ENCODE measurements at places on chromosomes 11 and 22. TPM values are rescaled to one million over a fixed set of nuclear protein-coding genes. Genes with fewer than 3 reads are reported as not detected.

GRCh38 chr11:15412054-15412453 lies 297.3 kb downstream of the INSC start:
- H3K27me3 ChIP-seq, result no peaks in the 10 kb centered on the region
- DNase-seq, result no peak
- H3K27ac ChIP-seq, result no peak overlapping the region
- no peaks in the 10 kb centered on the region for H3K4me1 ChIP-seq

DNA sequence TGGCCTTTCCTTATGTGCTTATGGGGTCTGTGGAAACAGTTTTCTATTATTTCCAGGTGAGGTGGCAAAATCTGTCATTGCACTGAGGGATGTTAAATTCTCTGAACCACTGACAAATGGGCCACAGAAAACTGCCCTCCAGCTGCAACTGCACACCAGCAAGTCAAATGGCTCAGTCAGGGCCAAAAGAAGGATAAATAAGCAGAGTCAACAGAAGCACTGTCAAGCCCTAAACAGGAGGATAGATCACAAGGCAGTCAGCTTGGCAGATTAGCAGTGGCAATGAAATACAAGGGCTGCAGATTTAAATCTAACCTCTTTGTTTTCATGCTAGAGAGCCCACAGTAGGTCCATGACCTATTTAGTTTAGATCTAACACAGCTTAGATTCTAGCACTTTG lies 435.6 kb downstream of the ETS1 start:
- no peaks in the 10 kb centered on the region for H3K27me3 ChIP-seq
- no peak overlapping the region for H3K27ac ChIP-seq
- no peak for DNase-seq

DNA sequence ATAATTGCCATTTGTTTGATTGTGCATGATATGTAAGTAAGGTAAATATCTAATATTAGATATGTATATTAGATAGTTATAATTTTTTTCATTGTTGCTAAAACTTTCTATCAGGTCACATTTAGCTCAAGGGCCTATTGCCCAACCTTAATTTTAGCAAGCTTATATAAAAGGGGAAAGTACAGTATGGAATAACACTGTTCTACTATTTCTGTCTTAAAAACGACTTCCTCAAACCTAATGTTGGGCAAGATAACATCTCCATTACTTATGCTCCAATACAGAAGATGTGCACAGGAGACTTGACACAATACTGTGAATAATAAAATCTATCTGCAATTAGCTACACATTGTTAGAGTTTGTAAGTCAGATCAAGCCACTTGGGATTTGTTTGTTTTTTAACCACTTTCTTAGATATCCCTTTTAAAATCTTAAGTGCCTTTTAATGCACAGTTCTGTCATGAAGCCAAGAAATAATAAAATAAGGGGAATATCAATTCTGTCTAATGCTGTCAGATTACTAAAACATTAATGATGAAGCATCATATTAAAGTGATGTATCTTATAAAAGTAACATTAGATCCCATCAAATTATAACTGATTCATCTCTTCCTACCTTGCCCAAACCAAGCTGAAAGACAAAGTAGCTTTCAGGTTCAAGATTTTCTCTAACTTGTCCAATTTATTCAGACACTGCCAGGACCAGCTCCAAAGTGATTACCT lies 98.1 kb downstream of the SIK3 start:
- no peaks in the 10 kb centered on the region for H3K27me3 ChIP-seq
- no peak overlapping the region for H3K4me3 ChIP-seq
- H3K36me3 ChIP-seq, result no peaks in the 10 kb centered on the region

DNA sequence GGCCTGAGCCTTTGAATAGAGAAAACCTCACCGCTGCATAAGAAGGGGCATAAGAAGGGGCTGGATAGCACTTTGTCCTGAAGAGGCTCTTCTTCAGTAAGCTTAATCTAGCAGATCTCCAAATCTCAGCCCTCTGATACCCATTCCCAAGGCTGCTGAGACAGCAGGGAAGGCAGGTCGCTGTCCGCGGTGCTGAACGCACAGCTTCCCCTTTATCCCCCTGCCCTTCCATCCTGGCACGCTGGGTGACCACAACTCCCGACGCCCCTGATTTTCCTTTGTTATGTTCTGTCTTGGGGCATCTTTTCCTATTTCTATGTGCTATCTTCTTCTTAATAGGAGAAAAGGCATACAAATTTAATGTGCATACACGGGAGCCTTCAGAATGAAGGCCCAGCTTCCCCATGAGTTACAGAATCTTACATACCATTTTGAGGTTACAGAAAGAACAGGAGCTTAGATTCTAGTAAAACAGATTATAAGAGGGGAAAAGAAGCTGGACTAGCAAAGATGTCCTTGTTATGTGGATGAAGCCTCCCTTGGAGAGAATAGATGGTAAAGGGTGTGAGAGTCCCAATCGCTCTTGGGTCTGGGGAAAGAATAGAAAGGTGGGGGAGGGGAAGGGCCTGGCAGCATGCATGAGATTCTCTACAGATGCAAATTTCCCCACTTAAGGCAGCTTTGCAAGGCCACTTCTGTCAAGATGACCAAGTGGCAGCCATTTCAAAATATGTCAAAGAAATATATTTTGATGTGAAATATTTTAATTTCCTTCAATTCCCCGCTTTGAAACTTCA lies 5.7 kb upstream of the SULT4A1 start:
- H3K27me3 ChIP-seq, result peaks cover 10% of the 10 kb centered on the region
- H3K36me3 ChIP-seq, result no peaks in the 10 kb centered on the region
- no peak overlapping the region for H3K4me3 ChIP-seq

DNA sequence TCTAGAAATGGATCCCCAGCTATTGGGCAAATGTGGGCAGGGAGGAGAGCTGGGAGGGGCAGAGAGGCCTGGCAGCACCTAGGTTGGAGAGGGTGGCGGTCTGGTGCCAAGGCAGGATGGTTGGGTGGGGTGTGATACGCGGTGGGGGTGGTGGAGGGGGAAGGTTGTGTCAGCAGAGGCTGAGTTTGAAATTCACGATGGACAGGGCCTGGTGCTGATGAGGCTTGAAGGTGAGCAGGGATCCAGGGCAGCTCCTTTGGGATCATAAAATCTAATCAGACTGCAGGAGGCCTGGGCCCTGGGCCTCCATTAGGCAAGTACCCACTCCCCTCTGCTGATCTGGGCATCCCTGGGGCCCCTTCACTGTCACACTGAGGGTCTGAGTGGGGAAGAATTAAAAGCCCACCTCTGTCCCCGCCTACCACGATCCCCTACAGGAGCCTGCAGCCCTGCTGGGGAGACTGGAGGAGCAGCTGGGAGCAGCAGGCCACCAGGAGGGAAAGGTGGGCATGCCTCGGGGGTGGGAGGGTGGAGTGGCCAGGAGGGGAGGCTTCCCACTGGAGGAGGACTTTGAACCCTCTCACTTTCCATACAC lies 24.0 kb downstream of the IGLL1 start:
- H3K4me1 ChIP-seq, result no peaks in the 10 kb centered on the region
- no peaks in the 10 kb centered on the region for H3K27me3 ChIP-seq
- no peak overlapping the region for H3K27ac ChIP-seq
- H3K4me3 ChIP-seq, result no peak overlapping the region

DNA sequence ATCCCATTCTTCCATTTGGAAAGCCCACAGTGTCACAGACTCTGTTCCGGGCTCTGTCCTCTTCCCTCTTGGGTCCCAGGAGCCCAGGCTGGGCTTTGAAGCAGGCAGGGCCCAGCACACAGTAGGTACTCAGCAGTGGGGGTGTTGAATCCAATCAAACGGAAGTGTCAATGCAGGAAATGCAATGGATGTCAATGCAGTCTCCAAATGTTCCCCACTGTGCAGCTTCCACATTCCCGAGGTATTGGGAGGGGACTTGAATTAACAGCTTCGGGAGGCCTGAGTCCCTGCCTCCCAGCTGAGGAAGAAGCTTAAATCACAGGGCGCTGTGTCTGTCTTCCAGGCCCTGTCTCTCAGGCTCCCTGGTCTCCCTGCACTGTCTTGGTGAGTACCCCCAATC lies 21.8 kb upstream of the SMIM35 start:
- no peak overlapping the region for H3K27ac ChIP-seq
- H3K36me3 ChIP-seq, result no peaks in the 10 kb centered on the region
- H3K27me3 ChIP-seq, result no peaks in the 10 kb centered on the region
- H3K4me1 ChIP-seq, result no peaks in the 10 kb centered on the region

DNA sequence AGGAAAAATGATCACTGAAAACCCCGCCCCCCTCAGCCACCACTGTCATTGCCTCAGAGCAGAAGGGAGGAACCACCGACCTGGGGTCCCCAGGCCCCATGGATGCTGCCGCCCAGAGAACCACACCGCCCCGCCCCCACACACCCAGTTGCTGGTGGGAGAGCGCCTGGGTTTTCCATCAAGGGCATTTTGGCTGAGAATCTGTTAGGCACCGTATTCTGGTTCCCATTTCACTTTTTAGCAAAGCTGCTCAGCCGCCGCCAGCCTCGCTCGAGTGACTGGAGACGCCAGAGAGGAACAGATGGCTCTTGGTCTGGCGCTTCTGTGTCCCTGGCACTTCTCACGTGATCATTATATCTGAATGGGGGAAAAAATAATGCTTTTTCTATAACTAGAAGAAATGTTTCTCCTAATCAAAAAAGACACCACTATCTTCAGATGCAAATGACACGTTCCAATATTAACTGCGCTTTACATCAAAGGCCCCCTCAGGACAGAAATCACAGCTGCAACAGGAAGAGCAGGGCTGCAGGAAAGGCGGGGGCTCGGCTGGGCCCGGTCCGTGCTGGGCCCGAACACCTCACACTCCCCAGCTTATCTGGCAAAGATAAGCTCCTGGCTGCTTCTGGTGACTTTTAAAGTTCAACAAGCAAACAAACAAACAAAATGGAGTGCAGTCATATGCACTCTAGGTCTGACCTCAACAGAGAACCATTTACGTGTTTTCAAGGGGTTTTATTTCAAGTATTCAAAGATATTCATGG lies 149.8 kb downstream of the MPPED1 start:
- H3K4me3 ChIP-seq, result no peak overlapping the region
- no peak for DNase-seq
- no peak overlapping the region for H3K27ac ChIP-seq
- H3K27me3 ChIP-seq, result no peaks in the 10 kb centered on the region
- no peaks in the 10 kb centered on the region for H3K36me3 ChIP-seq
- H3K4me1 ChIP-seq, result no peaks in the 10 kb centered on the region

- peaks cover 2% of the 10 kb centered on the region for H3K36me3 ChIP-seq
- H3K27ac ChIP-seq, result no peak overlapping the region
- H3K4me1 ChIP-seq, result peaks cover 18% of the 10 kb centered on the region
- no peaks in the 10 kb centered on the region for H3K27me3 ChIP-seq
Measured at GRCh38 chr11:2700415-2701211, 819 bp upstream of the KCNQ1OT1 start.

GRCh38 chr11:66720223-66720898 lies 8.7 kb downstream of the SPTBN2 start:
- no peak for DNase-seq
- H3K4me3 ChIP-seq, result no peak overlapping the region
- H3K27me3 ChIP-seq, result peaks cover 23% of the 10 kb centered on the region
- no peaks in the 10 kb centered on the region for H3K36me3 ChIP-seq
- H3K27ac ChIP-seq, result no peak overlapping the region

GRCh38 chr11:66459138-66459778 lies 7.4 kb upstream of the PELI3 start:
- H3K4me3 ChIP-seq, result no peak overlapping the region
- peaks cover 3% of the 10 kb centered on the region for H3K4me1 ChIP-seq
- H3K27ac ChIP-seq, result no peak overlapping the region
- no peaks in the 10 kb centered on the region for H3K27me3 ChIP-seq

- no peaks in the 10 kb centered on the region for H3K36me3 ChIP-seq
- H3K4me3 ChIP-seq, result no peak overlapping the region
- DNase-seq, result no peak
- no peak overlapping the region for H3K27ac ChIP-seq
- H3K4me1 ChIP-seq, result peaks cover 4% of the 10 kb centered on the region
Measured at GRCh38 chr11:122832721-122833470, 5.4 kb upstream of the CRTAM start.

DNA sequence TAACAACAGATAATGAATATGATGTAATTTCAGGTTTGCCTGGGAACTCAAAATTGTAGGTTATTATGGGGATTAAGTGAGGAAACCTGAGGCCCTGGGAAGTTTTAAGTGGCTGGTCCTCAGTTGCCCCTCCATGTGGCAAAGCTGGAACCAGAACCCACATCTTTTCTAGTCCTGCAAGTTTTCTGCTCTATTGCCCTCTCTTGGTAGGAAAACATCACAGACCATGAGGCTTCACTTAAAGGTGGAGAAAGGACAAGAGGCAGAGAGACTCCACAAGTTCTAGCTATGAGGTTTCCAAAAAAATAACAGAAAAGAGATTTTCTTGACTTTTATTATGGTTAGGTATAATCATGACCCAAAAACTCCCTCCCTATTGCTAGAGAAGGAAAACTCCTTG lies 115.5 kb upstream of the DDI1 start:
- H3K27ac ChIP-seq, result no peak overlapping the region
- H3K4me3 ChIP-seq, result no peak overlapping the region
- DNase-seq, result no peak
- H3K27me3 ChIP-seq, result no peaks in the 10 kb centered on the region

DNA sequence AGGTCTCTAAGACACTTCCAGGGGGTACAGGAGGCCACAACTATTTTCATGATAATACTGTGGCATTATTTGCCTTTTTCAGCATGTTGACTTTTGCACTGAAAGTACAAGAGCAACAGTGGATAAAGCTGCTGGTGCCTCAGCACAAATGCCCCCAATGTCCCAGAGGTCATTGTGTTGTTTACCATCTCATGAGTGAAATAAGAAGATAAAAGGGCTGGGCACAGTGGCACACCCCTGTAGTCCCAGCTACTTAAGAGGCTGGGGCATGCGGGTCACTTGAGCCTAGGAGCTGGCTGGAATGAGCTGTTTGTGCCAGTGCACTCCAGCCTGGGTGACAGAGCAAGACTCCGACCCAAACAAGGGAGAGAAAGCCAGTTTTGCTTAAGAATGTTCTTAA lies 72.6 kb upstream of the RAB1B start:
- no peak overlapping the region for H3K27ac ChIP-seq
- H3K36me3 ChIP-seq, result peaks cover 62% of the 10 kb centered on the region
- H3K4me1 ChIP-seq, result peaks cover 1% of the 10 kb centered on the region
- no peak overlapping the region for H3K4me3 ChIP-seq
- no peak for DNase-seq

DNA sequence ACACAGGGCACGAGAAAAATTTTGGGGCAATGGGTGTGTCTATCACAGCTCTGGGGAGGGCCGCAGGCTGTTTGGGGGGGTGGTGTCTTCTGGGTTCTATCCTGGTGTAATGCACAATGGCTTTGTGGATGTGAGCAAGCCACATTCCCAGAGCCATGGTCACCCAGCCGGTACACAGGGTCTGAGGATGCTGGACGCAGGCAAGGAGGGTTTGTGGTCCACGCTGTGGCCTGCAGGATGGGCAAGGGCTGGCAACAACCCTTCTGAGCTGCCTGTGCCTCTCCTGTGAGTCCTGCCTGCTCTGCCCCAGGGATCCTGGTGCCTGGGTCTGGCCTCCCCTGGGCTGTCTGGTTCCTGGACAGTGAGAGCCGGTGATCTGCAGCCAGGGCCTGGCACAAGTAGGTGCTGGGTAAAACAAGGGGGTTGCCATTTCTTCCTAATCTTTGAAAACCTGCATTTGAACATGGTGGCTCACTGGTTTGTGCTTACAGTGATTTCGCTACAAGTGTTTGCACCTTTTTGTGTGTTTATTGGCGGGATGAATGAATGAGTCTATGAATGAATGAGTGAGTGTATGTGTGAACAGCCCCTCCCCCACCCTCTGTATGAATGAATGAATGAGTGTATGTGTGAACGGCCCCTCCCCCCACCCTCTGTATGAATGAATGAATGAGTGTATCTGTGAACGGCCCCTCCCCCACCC lies 4.4 kb upstream of the MRPL23 start:
- no peak overlapping the region for H3K4me3 ChIP-seq
- DNase-seq, result no peak
- H3K4me1 ChIP-seq, result peaks cover 3% of the 10 kb centered on the region
- no peaks in the 10 kb centered on the region for H3K36me3 ChIP-seq

The ALDH3B1 gene
- total RNA-seq, result 0.34 TPM

The ZFTA gene
- 0.95 TPM for total RNA-seq

The TAF10 gene
- 164 TPM for total RNA-seq

The CD59 gene
- 35.2 TPM for total RNA-seq
